Muscle of leg (tissue), 16 donors: ENCODE measurements at places on chromosomes 5 and 9.

DNA sequence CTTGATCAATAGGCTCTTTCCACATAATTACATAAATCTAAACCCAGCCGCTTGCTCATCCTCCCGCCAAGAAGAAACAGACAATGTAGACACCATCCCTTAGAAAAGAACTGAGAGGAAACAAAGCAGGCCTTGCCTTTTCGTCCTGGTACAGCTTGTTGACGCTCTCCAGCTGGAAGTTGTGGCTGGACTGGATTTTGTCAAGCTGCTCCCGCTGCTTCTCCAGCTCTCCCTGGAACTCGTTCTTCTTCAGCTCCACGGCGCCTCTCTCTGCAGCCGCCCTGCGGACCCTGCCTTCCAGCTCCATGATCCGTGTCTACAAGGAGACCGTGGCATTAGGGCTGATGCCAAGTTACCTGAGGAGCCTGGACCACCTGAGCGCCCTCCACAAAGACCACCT lies 22.1 kb downstream of the GOLM1 start:
- no peak for DNase-seq

DNA sequence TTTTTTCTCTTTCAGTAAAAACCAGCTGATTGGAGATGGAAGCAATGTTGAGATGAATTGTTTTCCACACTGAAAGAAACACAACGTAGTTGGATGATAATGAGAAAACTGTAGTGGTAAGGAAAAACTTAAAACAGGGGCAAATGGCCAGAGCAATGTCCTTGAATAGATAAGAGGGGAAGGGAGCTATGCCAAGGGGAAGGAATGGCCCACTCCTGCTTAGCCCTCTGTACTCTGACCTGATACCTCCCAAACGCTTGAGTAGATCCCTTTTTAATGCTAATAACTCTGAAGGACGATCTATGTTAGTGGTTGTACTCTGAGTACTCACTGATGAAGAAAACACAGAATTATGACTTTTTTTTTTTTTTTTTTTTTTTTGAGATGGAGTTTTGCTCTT lies 114.7 kb upstream of the DAB2 start:
- DNase-seq: no peak

DNA sequence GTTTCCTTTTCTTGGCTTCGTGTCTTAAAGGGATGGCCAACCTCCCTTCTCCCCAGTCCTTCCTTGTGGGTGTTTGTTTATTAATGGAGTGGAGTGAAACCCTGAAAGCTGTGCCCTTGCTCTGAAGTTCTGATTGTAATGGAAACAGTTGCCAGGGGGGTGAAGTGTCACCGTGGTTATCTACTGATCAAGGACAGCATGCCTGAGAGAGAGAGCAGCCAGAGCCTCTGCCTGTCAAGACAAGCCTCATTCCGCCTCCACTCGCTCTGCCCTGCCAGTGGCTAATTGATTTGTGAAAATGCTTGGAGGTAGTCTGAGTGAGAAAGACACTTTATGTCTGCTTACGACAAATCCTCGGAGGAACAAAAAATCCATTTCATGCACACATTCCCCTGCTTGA lies 143.7 kb upstream of the SLC30A5 start:
- DNase-seq: no peak

- DNase-seq: no peak
Measured at GRCh38 chr9:93642961-93643360, 66.6 kb downstream of the PHF2 start.

DNA sequence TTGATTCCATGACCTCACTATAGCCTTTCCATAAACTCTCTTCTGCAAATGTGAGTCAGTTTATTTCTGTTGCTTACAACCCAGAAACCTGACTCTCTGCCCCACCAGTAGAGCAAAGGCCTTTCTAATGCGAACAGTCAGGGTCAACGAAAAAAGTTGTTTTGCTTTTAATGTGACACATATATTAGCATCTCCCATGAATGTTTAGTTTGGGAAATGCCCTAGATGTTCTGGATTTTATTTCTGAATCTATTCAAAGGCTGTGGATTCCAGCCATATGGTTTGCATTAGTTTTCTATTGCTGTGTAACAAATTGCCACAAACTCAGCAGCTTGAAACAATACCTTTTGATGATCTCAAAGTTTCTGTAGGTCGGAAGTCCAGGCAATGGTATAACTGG lies 193.5 kb downstream of the GNA14 start:
- DNase-seq: no peak

- peak; percentile 59 for DNase-seq
Measured at GRCh38 chr9:112858625-112859147, 32.0 kb downstream of the SLC46A2 start.

DNA sequence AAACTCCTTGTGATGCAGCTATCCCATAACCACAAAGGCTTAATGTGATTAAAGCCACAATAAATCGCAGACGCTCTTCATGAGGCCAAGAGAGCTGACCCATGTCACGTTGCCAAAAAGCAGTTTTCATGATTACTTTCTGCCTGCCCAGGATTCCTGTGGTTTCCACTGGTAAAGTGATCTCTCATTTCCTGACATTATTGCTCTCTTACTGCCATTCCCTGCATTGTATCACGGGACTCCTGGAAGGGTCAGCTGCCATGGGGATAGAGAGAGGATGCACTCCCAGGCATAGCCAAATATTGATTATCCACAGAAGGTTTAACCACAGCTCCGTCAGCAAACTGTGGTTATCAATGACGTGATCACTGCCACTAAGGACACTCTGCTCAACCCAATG lies 103.8 kb upstream of the SLC1A3 start:
- peak; percentile 39 for DNase-seq

DNA sequence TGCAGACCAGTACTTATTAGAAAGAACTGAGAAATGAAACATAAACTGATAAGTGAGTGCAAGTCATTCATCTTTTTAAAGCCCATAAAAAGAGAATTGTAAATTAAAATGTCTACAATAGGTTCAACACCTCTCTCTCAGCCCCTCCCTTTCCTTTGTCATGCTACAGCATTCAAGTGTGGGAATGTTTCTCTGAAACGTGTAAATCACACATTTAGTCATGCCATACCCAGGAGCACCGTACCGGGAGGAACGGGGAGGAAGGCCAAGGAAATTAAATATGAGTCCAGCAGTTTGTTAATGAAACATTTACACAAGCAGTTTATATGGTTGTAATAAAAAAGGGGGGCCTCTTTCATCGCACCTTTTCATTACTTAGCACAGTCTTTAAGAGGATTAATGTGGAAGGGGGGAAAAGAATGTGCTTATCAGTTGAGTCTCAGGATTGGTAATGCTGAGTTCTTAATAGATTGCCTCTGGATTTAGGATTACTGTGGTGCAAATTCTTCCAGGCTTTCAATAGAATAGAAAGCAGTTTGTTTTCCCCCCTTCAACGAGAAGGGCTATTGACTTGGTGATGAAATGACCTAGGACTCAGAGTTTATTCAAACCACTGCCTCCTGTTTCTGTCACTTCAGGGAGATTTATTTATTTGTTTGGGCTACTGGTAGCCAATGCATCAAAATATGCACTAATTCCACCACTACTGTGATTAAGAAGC lies 176.0 kb upstream of the ZNF608 start:
- no peak for DNase-seq

- no peak for DNase-seq
Measured at GRCh38 chr9:112764837-112765236, 14.3 kb downstream of the SNX30 start.

DNA sequence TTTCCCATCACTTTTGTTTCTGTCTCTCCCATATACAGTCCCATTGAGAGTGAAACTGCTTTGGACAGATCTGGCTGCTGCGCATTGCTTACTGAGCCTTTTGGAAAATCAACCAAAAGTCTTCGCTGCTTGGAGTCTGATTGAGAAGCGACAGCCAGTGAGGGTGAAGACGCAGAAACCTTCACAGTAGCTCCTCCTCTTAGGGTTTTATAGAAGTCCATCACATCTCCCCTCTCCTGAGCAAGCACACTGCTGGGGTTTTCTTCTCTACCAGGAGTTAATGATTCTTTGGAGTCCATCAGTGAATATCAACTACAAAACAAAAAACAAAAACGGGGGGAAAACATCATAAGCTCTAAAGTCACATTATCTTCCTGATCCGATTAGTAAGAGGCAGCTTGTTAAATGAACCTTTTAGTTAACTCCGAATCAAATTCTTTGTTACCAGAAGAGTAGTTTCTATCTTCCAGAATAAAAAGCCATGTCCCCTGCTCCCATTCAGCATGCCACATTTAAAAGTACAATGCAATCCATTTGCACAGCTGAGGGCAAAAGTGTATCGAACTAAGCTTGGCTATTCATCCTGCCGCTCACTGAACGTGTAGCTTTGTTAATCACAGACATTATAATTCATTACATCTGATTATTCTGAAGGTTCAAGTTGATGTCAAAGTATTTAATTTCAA lies 2.8 kb downstream of the NR3C1 start:
- DNase-seq: peak; percentile 80

DNA sequence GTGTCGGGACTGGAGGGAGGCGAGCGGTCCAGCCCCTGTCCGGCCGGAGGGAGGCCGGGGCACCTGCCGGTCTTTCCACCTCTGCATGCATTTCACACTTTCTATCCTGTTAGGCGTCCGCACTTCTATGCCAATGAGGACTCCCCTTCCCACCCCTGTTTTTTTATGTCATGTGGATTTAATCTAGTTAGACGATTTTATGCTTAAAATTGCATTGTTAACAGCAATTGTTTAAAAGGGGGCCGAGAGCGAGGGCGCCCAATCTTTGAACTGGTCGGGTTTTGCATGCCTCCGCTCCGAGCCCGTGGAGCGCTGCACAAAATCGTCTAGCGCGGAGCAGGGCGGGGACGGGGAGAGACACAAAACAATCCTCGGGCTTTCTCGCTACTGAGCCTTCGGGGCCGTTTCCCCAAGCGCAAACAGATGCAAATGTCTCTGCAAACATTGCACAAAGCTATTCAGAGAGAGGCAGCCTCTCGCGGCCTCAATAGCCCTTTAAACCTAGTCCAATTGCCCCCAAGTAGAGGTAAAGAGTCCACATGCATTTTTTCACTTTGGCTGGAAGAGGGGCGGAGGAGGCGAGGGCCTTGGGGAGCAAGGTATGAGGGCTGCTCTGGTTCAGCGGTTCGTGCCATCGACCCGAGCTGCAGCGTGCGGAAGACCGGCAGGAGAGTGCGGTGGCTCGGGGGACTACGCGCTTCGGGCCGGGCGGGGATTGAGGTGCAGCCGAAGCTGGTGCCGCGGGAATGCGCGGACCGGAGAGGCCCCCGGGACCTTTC lies 37.5 kb upstream of the TIFAB start:
- DNase-seq: no peak

DNA sequence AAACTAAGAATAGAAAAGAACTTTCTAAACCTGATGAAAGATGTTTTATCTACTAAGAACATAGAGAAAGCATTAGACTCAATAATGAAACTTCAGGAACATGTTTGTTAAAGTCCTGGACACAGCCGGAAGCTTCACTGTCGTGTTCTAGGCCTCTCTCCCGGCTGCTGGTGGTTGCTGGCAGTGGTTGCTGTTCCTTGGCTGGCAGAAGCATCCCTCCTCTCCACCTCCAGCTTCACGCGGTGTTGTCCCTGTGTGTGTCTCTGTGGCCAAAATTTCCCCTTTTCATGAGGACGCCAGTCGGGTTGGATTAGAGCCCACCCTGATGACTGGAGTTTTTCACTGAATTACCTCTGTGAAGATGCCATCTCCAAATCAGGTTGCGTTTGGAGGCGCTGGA lies 6.5 kb upstream of the MED10 start:
- no peak for DNase-seq
